ENCODE measurements at places on chromosomes 5 and 9. TPM values are rescaled to one million over a fixed set of nuclear protein-coding genes. Genes with fewer than 3 reads are reported as not detected.

The HCN1 gene
- 0.71 TPM for total RNA-seq

- DNase-seq, result no peak
Observed at GRCh38 chr5:119070578-119070827, 384 bp upstream of the DMXL1 start.

DNA sequence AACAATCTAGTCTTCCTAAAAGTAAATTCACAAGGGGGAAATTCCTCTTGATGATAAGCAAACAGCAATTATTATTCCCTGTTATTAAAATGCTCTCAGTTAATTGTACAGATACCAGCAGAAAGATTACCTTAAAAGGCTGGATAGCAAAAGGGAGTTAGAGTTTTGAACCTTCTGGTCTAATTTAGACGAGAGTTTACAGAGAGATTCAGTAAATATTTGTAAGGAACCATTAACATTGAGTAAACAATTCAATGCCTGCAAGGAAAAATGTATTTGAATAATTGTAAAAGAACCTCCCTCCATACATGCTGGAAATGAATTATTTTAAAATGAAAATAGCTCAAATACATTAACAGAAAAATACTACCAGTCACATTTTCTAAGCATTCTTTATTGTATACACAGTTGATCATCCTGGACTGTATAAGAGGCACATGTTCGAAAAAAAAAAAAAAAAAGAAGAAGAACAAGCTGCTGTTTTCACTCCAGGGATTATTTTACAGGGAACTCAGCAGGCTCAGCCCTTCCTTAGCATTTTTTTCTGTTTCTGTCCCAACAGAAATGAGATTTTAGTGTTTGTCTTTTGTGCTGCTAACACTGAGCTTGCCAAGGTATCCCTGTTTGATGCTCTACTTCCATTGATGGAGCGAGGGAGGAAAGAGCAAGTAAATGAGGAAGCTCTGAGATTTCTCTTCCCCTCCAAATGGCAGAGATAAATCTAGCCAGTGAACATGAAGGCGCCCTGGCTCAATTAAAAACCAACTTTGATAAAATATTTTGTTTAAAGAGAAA, 141.1 kb downstream of the ENC1 start:
- no peak for DNase-seq

GRCh38 chr9:113805486-113806132, 70.5 kb upstream of the ZNF618 start:
- no peak for DNase-seq

GRCh38 chr5:60161340-60161934, 267.9 kb upstream of the PDE4D start:
- DNase-seq, result no peak

- DNase-seq, result no peak
Observed at GRCh38 chr5:174073122-174073660, 27.7 kb downstream of the NSG2 start.

DNA sequence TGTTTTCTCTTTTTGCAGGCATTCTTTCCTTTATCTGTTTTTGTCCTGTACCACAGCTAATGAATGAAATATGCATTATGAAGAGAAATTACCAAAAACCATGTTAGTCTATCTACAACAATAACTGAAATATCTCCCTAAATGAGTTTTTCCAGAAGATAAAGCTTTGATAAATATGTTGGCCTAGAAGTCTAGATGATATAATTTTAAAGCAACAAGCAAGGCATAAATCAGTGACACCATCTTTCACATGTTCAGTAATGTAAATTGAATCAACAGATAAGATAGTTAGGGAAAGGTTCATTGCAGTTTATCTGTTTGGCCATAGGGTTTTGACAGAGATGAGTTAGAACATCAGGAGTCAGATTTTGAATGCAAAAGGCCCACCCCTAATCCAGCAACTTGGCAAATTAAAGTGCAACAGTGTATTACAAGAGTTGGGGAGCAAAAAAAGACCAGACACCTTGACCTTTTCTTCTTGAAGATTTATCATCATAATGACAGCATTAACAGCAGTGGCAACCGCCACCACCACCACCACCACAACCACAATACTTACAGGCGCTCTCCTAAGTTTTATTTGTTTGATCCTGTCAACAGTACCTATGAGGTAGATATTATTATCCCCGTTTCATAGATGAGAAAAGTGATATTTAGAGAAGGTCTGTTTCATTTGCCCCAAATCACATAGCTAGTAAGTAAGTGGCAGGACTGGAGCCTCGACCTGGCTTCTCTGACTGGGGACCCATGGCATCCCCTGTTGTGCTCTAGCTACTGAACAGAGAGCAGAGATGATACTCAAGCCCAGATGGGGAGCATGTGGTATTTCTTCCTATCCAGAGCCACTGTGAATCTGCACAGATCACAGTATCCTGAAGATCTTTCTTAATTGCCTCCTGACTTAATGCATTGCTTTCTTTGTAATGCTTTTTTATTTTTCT, 122.8 kb upstream of the DHFR start:
- DNase-seq, result no peak

All from sigmoid colon (tissue), 7 donors.